Stimulated activated CD8-positive, alpha-beta memory T cell treated with anti-CD3 and anti-CD28 coated beads, Interleukin-7, amount 100 ng/mL, for 4 hours (primary cell): ENCODE measurements at places on chromosomes 4 and X.

DNA sequence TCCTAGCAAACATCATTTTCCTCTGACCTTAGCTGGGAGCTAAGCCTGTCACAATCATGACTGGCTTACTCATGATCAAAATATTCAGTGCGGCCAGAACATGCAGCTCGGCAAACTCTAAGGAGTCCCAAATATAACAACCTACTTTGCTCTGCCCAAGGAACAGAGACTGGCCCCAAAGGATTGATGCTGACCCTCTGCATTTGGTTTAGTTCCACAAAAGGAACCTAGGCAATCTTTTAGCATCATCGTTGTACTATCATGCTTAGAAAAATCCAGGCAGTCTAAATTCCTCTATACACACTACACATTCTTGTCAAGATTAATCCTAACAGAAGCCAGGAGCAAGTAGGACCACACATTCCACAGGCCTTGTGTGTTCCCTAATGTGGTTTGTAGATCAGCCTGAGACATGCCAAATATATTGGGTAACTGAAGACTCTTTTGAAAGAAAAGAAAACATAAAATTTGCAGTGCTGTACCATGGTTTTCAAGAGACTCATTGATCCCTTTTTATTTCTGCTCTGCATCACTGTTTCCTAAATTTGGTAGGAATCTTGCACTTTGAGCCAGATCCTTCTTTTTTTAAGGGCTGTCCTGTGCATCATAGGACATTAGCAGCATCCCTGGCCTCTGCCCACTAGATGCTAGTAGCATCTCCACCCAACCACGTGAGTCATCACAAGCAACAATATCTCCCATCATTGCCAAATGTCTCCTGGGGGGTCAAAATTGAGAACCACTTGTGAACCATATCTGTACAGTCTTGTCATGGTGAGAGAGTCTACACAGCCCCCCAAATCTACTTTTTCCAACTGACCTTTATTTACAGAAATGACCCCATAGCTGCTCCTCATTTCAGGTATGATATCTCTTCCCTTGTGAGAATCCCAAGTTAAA is 17.6 kb upstream of the CC2D2A start:
- DNase-seq = no peak

GRCh38 chr4:181766061-181766548 is 477.1 kb upstream of the TENM3 start:
- no peak for DNase-seq

- no peak for DNase-seq
Observed at GRCh38 chrX:3733043-3733430, 19.6 kb upstream of the PRKX start.

DNA sequence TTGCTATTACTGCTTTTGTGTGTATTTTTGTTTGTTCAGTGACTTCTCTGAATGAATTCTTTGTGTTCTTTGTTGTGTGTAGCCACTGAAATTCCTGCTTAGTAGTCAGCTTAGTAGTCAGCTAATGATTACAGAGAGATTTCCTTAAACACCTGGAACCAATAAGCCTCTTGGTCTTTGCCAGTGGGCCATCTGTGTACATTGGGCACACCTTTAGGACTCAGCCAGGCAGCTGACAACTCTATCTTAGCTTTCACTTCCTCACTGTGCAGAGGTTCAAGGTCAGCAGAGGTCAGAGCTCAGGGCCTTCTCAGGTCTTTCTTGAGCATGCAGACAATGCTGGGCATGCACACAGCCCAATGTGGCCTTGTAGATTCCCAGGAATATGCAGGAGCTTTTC is 59.3 kb downstream of the RWDD4 start:
- no peak for DNase-seq

DNA sequence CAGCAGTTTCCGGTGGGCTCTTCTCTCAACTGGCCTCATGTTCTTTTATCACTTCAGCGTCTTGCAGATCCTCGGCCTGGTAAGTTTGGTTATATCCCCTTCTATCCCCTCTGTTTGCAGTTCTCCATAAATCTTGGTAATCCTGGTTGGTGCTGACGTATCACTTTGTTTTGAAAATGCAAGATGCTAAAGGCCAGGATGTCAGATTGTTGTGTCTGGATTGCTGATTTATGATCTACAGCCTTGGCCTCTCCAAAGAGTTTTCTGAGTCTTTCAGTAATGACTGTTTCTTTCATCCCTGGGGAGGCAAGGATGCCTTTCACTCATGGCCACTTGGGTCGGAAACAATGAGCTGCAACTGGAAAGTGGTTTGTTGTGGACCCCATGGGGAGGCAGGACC is 146.4 kb downstream of the AMMECR1 start:
- no peak for DNase-seq
